GM18507 (cell line): ENCODE measurements at places on chromosomes 16 and 17.

GRCh38 chr17:47857551-47858455, 6.8 kb upstream of the SP6 start:
- no peak for DNase-seq

- DNase-seq, result no peak
Measured at GRCh38 chr16:70759666-70760065, 41.3 kb downstream of the VAC14 start.

GRCh38 chr16:73066927-73067670, 19.2 kb upstream of the ZFHX3 start:
- no peak for DNase-seq

DNA sequence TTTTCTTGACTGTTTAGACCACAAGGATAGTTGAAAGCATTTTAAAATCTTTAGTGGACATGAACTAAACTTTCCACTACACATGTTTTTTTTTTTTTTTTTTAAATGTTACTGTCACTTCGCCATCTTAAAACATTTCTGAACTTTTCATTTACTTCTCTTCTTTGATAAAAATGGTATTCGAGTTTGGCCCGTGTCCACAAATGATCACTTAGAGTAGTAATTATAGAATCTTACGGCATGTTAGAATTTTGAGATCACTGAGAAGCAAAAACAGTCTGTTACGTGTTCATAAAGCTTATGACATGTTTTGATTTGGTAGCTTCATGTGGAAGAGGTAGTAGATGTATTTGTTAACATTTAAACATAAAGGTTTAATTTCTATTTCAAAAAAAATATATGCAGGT, 1.1 kb downstream of the NSRP1 start:
- DNase-seq, result no peak

DNA sequence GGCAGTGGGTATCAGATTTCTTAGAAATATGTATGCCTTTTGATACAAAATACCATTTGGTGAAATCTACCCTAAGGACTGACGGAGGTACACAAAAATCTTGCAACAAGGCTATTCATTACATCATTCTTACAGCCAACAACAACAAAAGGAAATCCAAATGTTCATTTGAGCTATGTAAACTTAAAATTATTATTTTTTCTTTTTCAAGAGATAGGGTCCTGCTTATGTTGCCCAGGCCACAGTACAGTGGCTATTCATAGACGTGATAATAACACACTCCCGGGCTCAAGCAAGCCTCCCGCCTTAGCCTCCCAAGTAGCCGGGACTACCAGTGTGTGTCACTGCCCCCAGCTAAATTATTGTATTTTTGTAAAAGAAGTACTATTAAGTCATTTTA, 9.0 kb downstream of the SRR start:
- no peak for DNase-seq

DNA sequence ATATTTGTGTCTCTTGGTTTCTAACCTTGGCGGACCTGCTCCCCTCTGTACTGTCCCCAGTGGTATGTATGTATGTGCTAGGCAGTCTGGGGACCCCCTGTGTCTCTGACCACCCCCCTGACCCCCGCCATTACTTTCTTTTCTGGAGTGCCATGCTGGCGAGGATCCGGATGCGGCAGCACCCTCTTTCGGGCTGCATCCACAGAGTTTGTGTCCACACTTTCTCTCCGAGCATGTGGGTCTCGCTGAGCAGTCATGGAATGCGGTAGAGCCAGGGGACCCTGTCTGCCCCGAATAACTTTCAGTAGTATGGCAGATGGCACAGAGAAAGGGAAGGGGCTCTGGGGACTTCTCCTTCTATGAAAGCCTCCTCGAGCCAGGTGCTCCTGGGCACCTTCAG, 17.0 kb downstream of the KCTD2 start:
- no peak for DNase-seq

DNA sequence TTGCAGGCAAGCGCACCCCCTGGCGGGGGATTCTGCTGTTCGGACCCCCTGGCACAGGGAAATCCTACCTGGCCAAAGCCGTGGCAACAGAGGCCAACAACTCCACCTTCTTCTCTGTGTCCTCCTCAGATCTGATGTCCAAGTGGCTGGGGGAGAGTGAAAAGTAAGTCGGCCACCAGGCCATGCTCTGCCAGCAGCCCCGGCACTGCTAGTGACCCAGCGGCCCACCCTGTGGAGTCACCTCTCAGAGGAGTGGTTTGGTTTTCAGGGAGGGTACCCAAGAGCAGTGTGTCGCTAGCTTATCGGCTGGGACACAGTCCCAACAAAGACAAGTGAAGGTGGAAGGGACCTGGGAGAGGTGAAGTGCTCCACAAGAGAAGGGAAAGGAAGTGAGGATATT, 8.2 kb downstream of the VPS4A start:
- DNase-seq, result no peak

GRCh38 chr17:10130677-10131076, 67.7 kb downstream of the GAS7 start:
- no peak for DNase-seq

GRCh38 chr16:1435921-1436697, 5.2 kb downstream of the PERCC1 start:
- no peak for DNase-seq

DNA sequence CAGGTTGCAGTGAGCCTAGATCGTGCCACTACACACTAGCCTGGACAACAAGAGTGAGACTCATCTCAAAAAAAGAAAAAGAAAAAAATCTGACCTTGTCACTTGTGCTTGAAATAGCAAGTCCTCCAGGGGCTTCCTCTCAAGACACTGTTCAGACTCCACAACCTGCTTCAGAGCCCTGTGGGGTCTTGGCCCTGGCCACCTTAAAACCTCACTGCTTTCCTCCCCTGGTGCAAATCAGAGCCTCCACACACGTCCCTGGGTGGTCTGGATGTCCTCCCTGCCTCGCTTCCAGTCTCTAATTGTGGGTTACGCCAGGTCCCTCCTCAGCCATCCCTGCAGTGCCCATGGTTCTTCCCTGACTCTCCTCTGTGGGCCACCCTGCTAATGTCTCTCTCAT, 4.7 kb downstream of the ACD start:
- no peak for DNase-seq
